ENCODE measurements at places on chromosomes 7 and 10.

- no peak for DNase-seq
Measured at GRCh38 chr7:132354527-132354926, 221.7 kb downstream of the PLXNA4 start.

- DNase-seq = no peak
Measured at GRCh38 chr10:69662173-69662877, 32.3 kb downstream of the FAM241B start.

GRCh38 chr10:69792341-69792740 is 9.4 kb upstream of the COL13A1 start:
- DNase-seq = no peak

- DNase-seq = no peak
Measured at GRCh38 chr10:43055991-43056567, 20.8 kb upstream of the RET start.

- no peak for DNase-seq
Measured at GRCh38 chr10:95759233-95759826, 3.4 kb downstream of the ENTPD1 start.

DNA sequence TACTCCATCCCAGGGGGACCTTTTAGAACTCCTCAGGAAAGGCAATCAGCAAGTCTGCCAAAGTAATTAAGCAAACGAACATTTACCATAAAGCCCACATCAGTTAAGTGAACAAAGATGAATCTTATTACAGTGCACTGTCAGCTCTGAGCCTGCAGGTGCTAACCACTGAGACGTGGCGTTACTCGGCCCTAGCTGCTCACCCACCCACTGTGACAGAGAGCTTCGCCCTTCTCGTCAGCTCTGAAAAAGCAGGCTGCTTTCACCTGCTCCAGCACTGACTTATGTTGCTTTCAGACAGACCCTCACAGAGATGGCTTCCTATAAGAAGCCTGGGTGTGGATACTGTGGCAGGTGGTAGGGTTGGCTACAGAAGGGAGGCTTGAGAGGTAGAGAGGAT is 57.7 kb upstream of the KCNIP2 start:
- no peak for DNase-seq

DNA sequence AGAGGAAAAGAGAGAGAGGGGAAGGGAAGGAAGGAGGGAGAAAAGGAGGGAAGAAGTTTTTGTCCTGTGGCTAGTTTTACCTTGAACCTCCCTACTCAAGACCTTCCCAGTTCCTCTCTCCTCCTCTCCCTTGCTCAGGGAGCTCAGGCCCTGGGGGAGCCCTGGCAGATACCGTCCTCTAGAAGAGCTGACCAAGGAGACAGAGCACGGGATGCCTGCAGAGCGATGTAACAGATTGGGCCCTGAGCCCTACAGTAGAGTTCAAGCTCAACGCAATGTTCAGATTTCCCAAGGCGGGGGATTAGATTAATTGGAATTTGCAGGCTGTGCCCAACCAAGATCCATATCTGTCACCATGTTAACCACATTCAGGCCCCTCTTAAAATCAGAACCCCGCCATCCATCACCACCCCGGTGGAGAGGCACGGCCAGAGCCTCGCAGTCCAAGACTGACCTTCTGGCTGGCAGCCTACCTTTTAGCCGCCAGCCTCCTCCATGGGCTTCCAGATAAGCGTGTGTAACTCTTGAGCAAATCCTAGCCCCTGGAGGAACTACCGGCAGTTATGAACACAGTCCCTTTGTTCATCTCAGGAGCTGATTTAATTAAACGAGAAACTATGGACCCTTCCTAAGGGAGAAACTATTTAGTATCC is 70.6 kb downstream of the KCNMA1 start:
- no peak for DNase-seq

GRCh38 chr7:111990643-111991042 is 215.6 kb downstream of the DOCK4 start:
- no peak for DNase-seq

DNA sequence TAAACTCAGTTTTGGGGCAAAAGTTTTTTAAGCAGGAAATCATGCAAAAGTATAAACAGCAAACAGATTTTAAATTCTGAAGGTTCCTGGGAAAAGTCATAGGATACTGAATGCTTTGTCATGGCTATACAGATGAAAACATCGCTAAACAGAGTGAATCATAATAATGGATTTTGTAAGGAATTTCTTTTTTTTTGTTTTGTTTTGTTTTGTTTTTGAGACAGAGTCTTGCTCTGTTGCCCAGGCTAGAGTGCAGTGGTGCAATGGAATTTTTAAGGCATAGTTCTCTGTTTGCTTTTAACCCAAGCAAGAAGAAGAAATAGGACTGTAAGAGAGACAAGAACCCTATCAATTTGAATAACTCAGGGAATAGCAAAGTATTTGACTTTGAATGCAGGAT is 285.3 kb downstream of the NRG3 start:
- DNase-seq = no peak

DNA sequence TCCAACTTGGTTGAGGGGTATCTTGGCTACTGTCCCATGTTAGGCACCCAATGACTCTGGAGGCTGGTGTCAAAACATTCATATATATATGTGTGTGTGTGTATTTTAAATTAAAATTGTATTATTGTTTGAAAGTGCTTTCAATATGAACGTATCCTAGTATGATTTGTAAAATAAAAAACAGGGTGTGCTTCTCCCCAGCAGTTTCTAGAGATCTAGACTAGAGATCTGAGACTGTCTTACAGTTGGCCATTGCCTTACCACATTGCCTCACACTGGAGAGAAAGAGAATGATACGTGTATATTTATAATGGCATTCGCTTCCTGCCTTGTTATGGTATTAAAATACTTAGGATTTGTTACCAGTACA is 1.2 kb downstream of the BAG3 start:
- no peak for DNase-seq

- no peak for DNase-seq
Measured at GRCh38 chr7:157893535-157894044, 556.8 kb downstream of the DNAJB6 start.

GRCh38 chr10:100433253-100434240 is 29.3 kb upstream of the WNT8B start:
- peak; percentile 99 for DNase-seq

All from activated CD4-positive, alpha-beta T cell treated with anti-CD3 and anti-CD28 coated beads, Interleukin-2, amount 50 U/mL, for 48 hours (primary cell).